Adipocyte (in vitro differentiated cells): ENCODE measurements at places on chromosomes 5 and 9.
A peak's percentile ranks its signal among the peaks of the same experiment; 100 is the strongest.

GRCh38 chr5:74953937-74954720, 87.9 kb upstream of the FAM169A start:
- DNase-seq, result peak; percentile 35

DNA sequence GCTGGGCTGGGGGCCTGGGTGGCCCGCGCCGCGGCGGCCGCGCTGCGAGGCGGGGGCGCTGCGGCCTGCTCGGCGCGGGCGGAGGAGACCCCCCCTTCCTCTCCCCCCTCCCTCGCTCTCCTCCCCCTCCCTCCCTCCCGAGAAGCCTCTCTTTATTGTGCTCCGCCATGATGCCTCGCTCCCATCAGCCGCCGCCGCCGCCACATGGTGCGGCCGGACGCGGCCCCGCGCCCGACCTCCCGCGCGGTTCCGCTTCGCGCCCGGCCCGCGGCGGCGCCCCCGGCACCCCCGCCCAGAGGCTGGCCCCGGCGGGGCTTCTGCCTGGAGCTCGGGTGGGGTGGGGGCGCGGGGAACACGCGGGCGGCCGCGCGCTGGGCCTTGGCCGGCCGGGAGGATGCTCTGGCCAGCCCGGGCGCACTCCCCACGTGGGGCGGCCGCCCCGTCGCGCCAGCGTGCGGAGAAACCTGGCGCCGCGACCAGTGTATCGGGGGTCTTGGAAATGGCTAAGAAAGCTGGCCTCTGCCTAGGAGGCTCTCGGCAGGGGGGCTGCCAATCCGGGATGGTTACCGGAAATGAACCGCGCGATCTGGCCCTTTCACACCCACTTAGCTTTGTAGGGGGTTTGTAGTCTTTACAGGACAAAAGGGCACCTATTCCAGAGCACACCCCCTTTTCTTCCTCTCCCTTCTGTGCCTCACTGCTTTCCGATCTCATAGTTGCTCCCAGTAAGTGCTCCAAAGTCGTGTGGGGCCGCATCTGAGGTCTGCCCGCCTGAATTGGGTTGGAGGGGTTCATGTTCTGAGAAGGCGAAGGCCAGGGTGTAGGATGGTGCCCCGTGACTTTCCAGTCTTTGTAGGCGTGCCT, 1.0 kb downstream of the SET start:
- peak; percentile 77 for DNase-seq

DNA sequence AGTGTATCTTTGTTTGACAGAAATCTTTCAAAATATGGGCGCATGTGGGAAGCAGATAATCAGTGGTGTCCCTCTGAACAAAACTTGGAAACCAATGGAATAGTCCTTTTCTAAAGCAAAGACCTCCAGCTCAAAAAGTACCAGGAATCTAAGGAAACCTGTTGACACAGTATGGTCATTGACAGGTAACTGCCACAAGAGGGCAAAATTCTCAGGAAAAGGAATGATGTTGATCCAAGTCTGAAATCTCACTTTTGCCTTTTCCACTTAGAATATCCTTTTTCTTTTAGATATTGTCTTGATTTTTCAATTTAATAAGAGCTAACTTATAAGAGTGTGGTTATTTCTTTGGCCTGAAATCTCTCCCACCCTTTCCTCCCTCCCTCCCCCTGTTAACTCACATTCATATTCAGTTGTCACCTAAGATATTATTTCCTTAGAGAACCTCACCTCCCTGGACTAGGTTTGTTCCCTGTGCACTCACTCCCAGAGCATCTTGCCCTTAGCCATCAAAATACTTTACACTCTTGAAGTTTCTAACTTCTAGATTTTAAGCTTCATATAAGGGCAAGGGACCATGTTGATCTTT, 59.0 kb upstream of the BARX1 start:
- DNase-seq, result peak; percentile 80

DNA sequence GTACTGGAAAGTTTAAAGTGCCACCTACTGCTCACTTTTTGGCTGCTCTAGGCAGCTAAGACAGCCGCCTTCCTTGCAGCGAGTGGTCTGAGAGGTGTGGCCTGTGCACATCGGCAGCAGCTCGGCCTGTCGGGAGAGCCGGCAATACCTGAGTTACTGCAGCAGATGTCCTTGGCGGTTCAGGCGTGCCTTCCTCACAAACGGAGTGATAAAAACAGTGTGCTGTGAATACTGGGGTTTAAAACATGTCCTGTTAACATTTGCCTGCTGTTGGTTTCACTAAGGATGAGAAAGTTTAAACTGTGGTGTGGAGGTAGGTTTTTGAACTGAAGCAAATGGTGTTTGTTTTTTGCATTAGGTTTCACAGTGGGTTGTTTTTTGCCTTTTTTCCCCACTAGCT, 12.9 kb downstream of the TRAF2 start:
- no peak for DNase-seq
